Ecto neural progenitor cell (in vitro differentiated cells): ENCODE measurements at places on chromosomes 5 and 9.

- no peak for DNase-seq
Measured at GRCh38 chr9:114837923-114838322, 32.1 kb upstream of the TNFSF15 start.

DNA sequence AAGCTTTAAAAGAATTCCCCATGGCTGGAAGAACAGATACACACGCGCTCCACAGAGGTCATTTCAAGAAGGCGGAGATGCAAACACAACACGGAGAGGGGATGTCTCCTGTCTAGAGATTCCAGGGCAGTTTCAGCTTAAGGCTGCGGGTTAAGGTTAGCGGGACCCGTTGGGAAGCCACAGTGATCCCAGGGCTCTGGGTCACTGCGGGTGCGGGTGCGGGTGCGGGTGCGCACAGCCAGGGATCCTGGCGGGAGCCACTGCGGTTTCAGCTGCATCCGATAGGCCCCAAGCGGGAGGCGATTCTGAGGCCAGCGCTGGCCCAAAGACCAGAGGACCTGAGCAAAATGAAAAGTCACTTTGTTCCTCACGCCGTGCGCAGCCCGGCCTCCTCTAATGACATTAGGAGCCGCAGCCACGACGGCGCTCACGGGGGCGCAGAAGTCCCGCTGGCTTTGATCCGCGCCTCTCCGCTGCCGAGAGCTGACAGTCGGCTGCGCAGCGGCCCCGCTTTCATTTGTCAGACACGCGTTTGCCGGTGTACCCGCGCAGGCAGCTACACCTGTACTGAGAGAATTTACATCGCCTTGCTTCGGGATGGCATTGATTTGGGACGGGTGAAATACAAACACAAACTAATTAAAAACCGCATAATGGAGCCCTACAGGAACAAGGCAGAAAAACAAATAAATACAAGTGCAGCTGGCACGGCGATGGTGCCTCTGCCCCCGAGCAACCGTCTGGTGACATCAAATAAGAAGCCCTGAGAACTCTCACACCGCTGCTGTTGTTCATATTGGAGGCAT lies 5.3 kb upstream of the IRX1 start:
- peak; percentile 72 for DNase-seq

DNA sequence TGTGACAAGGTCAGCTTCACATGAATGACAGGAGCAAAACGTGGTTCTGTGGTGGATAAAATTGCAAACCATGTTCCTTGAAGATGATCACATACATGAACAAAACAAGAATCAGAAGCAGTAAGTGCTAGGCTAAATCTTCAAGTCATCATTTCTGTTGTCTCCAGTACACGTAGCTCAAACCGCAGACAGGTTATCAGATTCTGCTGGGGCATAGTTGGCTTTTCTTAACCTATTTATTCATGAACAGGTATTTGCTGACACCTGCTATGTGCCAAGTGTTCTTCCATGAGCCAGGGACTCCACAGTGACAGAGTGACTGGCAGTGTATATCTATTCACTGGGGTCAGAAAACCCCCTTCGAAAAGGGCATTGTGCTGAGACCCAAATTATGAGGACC lies 20.8 kb downstream of the MFAP3 start:
- no peak for DNase-seq

DNA sequence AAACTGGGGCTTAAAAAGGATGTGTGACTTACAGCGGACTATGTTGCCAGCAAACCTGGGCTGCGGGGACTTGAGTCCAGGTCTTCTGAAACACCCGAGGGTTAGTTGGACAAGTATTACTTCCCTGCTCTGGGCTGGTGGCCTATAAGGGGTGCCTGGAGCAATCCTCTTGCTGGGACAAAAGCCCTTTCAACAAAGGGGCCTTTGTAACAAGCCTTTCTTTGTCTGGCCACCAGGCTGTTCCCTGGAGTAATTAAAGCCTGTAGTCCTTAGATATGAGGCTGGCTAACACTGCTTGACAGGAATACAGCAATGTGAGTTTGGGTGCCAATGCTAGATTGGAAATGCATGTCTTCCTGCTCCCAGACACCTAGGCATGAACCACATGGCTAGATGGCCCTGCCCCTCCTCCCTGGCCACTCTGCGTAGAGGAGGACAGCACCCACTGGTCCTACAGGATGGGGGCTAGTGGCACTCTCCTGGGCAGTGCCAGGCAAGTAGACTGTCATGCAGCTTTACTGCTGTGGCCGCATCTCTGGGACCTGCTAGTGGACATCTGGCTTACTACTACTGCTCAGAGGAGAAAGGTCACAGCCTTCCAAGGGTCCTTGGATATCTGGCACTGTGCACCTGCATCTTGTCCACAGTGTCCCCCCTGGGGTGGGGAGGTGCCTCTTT lies 343.1 kb downstream of the ZSWIM6 start:
- peak; percentile 54 for DNase-seq

- DNase-seq = no peak
Measured at GRCh38 chr5:16963821-16964220, 27.7 kb upstream of the MYO10 start.

GRCh38 chr9:118693645-118694044 lies 675.6 kb downstream of the BRINP1 start:
- DNase-seq = no peak

DNA sequence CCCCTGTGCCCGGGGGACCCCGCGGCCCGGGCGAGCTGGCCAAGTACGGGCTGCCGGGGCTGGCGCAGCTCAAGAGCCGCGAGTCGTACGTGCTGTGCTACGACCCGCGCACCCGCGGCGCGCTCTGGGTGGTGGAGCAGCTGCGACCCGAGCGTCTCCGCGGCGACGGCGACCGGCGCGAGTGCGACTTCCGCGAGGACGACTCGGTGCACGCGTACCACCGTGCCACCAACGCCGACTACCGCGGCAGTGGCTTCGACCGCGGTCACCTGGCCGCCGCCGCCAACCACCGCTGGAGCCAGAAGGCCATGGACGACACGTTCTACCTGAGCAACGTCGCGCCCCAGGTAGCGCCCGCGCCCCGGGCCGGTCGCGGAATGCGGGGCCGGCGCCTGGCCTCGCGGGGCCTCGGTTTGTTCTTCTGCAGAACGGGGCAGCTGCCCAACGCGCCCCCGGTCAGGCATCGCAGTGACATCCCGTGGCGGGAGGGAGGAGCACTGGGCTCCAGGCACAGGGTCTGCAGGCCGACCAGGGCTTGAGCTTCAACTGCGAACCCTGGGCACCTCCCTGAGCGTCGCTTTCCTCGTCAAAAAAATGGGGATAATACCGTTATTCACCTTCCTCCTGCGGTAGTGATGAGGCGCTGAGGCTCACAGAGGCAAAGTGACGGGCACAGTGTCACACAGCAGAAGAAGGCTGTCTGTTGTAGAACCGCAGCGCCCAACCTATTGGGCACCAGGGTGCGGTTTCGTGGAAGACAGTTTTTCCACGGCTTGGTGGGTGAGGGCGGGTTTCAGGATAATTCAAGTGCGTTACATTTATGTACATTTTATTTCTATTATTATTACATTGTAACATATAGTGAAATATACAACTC lies 777 bp downstream of the ENDOG start:
- peak; percentile 63 for DNase-seq

DNA sequence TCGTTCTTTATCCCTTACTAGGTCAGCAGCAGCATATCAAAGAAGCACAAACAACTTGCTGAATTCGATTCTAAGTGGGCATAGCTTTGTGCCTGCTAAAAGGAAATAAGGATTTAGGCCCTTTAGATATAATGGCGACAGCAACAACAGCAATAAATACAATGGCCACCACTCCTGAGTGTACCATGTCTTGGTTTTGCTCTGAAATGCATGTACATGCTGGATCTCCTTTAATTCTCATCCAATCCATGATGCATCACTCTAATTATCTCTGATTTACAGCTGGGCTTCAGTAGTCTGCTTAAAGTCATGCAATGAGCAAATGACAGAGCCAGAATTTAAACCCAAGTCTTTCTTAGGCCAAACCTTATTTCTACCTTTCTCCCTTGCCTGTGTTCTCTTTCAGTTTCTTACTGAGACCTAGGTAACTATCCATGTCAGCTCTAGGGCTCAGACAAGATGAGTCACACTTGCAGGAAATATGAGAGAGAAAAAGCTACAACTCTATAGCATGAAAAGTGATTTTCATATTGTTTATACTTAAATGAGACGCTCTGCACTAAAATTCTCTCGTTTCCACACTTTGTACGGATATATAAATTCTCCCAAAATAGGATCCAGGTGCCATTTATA lies 111.8 kb downstream of the HMHB1 start:
- DNase-seq = no peak

DNA sequence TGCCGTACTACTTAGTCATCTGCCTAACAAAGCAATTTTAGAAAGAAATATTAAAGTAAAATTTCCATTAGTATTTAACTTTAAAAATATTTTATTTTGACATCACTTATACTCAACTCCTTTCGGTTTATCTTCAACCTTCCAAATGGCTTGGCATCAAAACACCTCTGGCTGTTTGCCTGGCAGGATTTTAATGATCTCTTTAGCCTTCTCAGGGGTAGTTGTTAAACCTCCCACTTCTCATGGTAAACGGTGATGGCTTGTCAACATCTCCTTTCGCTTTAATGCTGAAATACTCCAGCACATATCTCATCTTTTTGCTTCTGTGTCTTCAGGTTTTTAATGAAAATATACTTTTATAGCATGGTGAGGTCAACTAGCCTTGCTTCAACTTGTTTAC lies 747.1 kb downstream of the CETN3 start:
- DNase-seq = no peak

DNA sequence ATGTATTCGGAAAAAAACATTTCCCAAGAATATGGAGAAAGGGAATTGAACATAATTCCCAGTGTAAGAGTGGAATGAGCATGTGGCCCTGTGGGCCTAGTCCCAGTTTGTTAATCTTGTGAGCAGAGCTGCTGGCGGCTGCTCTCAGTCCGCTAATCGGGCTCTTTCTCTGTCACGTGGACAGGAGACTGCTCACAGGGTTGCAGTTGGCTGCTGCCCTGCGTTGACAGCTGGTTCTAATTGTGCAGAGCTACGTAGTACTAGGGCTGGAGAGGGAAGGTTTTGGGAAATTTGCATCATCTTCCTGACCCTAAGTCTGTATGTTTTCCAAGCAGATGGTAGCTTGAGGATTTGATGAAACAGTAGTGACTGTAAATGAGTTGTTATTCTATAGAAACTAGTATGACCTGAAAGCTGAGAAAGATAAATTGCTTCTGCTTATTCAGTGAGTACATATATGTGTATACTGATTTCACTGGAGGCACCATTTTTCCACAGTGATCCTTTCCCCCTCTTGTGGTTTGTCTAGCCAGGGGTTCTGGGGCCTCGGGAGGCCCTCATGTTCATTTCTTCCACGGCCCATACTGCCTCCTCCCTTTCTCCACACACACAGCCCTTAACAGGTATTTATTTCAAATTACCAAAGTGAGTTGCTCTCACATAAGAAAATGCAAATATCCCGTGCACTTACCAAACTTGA lies 100.6 kb downstream of the ANGPTL2 start:
- DNase-seq = no peak

DNA sequence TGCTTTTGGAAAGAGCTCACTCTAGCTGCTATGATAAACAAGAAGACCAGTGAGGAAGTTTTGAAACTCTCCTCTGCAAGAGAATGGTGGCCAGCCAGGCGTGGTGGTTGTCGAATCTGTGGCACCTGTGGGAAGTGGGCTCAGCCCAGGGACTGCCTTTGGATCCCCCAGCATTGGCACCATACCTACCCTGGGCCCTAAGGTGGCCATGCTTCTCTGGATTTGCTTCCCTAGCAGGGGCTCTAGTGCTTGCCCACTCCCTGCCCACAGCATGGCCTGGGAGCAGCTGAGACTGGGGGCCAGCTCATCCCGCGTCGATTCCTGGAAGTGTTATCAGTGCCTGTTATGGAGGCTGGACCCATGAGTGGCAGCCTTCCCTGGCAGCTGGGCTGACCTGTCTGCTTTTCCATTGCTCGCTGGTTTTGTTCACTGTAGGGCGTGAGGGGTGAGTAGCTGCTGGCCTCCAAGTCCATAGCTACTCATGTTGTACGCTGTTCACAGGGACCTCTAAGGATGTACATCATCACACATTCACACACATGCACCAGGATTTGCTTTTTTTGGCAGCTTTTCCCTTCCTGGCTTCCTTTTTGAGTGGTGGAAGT lies 2.3 kb downstream of the SLC22A4 start:
- no peak for DNase-seq
